Testis (tissue), 5 donors: ENCODE measurements at places on chromosomes 6 and 20. TPM values are rescaled to one million over a fixed set of nuclear protein-coding genes. Genes with fewer than 3 reads are reported as not detected.

The KCNQ5 gene
- total RNA-seq, result 1.1 TPM

The ZC3H12D gene
- total RNA-seq, result 2.1 TPM

The NFYA gene
- total RNA-seq, result 70.6 TPM

The MUC22 gene
- total RNA-seq, result 0.31 TPM

The RAET1L gene
- total RNA-seq, result 0.43 TPM
